Fibroblast of gingiva (primary cell): ENCODE measurements at places on chromosomes 2 and 18.

- DNase-seq, result peak; percentile 65
Observed at GRCh38 chr18:13137670-13138419, 80.7 kb upstream of the LDLRAD4 start.

GRCh38 chr18:59275406-59275949 is 2.2 kb upstream of the RAX start:
- DNase-seq, result no peak

DNA sequence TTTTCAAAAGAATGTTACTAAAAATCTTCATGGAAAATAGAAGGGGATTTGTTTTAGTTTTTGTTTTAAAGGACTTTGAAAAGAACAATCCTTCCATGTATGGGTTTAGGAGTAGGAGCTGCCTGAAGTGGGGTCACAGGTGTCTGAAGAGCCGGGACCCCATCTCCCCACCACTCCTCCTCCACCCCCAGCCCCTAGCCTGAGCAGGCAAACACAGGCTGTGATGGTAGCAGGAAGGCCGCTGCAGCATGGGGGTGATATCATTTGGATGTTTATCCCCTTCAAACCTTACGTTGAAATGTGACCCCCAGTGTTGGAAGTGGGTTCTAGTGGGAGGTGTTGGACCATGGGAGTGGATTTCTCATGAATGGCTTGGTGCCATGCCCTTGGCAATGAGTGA is 93.0 kb downstream of the ZBTB7C start:
- no peak for DNase-seq

- DNase-seq, result no peak
Observed at GRCh38 chr18:11121443-11121849, 27.9 kb downstream of the PIEZO2 start.

DNA sequence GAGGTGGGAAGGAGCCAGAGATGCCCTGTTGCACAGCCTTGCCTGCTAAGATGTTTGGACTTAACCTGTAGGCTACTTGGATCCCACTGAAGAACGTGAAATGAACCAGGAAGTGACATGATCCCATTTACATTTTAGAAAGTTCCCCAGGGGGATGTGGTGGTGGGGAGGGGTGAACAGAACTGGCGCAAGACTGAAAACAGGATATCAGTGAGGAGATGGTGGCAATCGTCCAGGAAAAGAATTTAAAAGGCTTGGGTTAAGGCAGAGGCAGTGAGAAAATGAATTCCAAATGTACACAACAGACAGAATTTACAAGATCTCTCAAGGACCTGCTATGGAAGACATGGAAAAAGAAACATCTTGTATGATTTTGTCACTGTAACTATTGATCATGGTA is 42.3 kb downstream of the SULT1C2 start:
- DNase-seq, result peak; percentile 58

DNA sequence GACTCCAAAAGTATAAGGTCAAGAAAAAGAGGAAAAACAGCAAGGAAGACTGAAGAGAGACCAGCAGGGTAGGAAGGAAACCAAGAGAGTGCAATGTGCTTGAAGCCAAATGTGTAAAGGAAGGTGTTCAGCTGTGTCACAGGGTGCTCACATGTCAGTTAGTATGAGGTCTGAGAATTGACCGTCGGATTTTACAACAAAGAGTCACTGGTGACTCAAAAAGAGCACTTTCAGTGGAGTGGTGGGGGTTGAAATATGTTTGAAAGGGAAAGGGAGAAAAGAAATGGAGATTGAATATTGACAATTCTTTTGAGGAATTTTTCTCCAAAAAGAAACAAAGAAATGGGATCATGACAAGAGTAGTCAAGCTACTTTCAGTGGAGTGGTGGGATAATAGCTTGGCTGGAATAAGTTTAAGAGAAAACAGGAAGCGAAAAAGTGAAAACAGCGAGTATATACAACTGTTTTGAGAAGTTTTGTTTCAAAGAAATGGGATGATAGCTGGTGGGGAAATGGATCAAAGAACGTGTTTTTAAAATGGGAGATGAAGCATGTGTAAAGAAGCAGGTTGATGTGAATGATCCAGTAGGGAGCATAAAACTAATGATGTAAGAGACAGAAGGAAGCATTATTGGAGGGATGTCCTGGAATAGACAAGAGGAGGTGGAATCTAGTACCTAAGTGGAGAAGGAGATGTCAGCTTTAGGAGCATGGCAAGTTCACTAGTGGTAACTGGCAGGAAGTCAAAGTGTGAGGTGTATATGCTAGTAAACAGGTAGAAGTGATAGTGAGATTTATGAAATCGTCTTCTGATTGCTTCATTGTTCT is 3.6 kb upstream of the TSPYL6 start:
- no peak for DNase-seq

GRCh38 chr2:3635171-3635974 is 22.6 kb upstream of the ALLC start:
- no peak for DNase-seq

DNA sequence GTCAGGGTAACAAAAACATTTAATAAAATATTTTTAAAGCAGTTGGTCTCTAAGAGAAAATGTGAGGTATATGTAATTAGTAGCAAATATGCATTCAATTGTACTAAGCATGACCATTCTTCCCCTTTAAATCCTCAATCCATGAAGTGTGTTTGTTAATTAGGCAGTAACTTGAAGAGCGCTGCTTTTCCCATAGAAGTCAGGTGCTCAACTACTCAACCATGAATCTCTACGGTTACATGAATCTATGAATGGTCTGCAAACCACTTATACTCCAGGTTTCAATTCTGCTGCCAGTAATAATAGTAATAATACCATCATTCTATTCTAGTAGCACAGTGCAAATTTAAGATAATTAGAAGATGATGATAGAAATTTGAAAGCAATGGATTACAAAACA is 55.8 kb downstream of the SLC8A1 start:
- no peak for DNase-seq
